Right lung (tissue), 10 donors: ENCODE measurements at places on chromosomes 11 and 22. TPM values are rescaled to one million over a fixed set of nuclear protein-coding genes. Genes with fewer than 3 reads are reported as not detected.

DNA sequence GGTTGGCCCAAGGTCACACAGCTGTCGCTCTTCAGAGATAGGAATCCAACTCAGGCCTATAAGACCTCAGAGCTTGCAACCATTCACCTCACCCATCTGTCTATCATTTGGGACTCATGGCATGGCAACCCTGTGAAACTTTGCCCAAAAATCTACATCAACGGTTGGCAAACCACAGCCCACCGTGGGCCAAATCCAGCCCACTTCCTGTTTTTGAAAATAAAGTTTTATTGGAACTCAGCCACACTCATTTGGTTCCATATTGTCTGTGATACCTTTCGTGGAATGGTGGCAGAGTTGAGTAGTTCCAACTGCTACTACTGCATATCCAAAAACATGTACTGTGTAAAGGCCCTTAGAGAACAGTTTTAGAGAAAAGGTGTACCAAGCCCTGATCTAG lies 307.8 kb downstream of the MN1 start:
- DNase-seq: no peak

DNA sequence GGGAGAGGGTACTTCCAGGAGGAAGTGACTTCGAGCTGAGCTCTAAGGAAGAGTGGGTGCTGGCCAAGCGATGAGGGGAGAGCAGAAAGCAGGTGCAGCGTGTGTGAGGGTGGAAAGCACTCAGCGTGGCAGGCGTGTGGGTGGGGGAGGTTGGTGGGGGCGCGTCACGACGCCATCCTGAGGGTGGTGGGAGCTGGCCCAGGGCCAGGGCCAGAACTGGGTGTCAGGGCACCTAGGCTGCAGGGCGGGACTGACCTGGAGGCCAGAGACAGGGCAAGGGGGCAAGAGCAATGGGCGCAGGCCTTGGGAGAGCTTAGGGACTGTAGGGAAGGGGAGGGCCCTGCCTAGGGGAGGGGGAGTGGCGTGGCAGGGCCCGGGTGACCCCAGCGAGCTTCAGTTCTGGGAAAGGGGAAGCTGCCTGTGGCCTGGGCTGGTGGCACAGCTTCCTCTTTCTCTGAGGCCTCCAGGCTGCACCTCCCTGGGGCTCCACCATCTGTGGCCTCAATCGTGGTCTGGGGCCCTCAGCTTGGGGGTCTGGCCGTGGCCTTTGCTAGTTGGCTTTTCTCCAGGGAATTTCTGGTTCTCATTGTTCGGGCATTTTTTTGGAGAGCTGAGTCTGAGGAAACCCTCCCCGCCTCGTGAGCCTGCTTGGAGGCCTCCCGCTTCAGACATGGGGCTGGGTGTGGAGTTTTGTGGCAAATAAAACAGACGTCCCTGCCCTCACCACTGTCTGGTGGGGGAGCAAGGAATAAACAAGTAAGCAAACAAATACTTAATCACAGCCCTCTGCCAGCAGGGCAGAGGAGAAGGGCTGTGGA lies 8.9 kb downstream of the RELT start:
- DNase-seq: no peak

DNA sequence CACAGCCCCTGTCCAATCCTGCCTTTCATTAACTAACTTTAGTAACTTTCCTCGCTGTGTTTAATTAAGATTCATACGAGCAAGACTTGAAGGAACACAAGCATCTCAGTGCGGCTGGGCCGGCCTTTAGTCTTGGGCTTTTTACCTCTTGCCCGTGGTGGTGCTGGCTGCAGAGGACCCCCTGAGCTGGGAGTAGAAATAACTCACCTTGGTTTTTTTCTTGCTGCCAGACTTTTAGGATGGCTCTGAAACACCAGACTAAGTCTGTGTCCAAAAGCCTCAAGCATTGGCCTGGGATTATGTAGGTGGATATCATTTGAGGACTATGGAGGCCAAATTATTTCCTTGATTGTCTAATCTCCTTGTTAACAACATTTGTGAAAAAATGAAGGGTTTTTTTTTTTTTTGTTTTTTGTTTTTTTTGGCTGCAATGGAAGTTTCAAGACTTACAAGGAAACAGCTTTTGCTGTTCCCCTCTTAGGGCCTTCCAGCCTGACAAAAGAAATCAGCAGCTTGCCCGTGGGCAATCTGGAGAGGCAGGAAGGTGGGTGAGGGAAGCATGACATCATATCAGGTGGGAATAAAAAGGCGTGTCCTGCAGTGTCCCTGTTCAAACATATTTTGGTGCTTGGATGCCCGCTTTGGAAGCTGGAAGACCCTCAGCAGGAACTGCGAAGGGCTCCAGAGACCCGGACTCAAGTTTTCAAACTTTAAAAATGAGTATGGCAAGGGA lies 44.0 kb downstream of the SMIM38 start:
- no peak for DNase-seq

GRCh38 chr11:68418648-68419047 lies 41.9 kb upstream of the PPP6R3 start:
- DNase-seq: no peak

- DNase-seq: no peak
Measured at GRCh38 chr11:75523189-75523588, 2.6 kb downstream of the GDPD5 start.

- DNase-seq: no peak
Measured at GRCh38 chr22:50622723-50623327, 5.1 kb downstream of the ARSA start.

- DNase-seq: no peak
Measured at GRCh38 chr11:8390851-8391612, 127.4 kb upstream of the LMO1 start.

GRCh38 chr11:86241956-86242535 lies 2.5 kb upstream of the EED start:
- DNase-seq: no peak

DNA sequence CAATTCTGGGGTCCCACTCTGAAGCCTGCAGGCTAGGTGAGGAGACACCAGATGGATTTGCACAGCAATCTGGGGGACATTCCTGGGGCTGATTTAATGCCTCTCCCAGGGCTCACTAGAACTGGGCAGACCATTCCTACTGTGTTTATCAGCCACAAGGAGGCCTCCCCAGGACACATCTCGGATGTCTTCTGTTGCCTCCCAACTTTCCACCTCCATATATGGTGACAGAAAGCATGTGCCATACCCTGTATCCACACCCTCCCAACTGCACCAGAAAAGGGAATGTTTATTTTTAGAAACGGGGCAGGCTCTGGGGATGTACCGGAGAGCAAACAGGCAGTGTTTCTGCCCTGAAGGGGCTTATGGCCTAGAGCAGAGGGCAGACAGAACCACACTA lies 181.8 kb downstream of the CSNK2A3 start:
- DNase-seq: no peak

- no peak for DNase-seq
Measured at GRCh38 chr11:116207019-116207418, 565.8 kb downstream of the BUD13 start.

- DNase-seq: no peak
Measured at GRCh38 chr11:24859801-24860300, 363.0 kb downstream of the LUZP2 start.

- DNase-seq: no peak
Measured at GRCh38 chr11:85485902-85486301, 141.2 kb downstream of the DLG2 start.

DNA sequence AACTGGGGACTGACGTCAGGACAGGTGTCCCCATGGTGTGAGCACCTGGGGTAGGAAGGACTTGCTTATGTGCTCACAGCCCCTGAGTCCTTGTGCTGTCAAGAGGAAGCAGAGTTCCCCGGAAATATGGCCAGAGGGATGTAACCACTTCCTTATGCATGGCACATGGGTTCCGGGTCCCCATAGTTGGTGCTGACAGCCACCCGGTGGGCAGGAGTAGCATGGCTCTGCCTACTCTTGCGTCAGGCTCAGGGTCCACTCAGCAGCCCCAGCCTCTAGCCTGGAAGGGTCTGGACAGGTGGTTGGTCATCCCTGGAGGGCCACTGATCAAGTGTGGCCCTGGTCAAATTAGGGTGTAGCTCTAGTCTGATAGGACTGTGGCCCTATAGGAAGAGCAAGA lies 42.8 kb upstream of the CCND1 start:
- no peak for DNase-seq

DNA sequence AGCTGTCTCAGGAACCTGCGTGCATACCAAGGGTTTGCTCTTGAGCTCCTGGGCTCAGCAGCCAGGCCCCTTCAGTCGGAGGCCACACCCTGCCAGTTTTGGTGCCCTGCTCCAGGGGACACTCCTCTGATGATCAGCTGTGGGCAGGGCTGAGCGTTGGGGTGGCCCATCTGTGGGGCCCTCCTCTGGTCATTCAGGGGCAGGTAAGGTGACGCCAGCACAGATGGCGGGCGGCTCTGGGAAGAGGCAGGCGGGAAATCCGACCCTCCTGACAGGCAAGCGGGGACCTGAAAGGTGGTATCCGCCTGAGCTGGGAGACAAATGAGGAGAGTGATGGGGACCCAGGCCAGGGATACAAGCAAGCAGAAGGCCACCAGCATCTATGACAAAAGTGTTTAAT lies 3.8 kb upstream of the MFNG start:
- no peak for DNase-seq

DNA sequence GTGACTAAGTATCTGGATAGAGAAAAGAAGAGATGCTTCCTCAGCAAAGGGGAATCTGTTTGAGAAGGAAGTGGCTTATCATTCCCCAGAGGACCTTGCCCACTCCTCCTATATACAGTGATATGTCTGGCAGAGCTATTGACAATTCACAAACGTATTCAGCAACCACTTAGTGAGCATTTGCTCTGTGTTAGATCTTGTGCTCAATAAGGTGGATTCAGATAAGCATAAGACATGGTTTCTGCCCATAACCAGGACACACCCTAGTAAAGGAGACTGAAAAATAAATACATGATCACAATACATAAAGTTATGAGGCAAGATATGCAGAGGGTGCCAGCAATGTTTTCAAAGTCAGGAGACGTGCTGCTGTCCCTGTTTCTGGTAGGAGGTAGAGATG lies 1.4 kb downstream of the TMEM9B start:
- DNase-seq: no peak

DNA sequence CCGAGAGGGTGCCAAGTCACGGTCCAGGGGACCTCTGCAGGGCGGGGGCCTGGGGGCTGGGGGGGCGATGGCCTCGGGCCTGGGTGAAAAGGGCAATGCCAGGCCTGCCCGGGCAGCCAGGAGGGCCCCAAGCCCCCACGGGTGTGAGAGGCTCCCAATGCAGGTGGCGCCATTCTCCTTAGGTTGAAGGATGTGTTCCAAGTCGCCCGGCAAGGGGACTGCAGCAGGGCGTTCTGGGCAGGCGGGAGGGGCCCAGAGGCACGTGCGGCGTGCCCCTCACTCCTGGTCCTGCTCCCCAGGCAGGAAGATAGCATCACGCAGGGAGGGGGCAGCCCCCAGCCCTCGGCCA lies 730 bp upstream of the TNNI2 start:
- DNase-seq: no peak

DNA sequence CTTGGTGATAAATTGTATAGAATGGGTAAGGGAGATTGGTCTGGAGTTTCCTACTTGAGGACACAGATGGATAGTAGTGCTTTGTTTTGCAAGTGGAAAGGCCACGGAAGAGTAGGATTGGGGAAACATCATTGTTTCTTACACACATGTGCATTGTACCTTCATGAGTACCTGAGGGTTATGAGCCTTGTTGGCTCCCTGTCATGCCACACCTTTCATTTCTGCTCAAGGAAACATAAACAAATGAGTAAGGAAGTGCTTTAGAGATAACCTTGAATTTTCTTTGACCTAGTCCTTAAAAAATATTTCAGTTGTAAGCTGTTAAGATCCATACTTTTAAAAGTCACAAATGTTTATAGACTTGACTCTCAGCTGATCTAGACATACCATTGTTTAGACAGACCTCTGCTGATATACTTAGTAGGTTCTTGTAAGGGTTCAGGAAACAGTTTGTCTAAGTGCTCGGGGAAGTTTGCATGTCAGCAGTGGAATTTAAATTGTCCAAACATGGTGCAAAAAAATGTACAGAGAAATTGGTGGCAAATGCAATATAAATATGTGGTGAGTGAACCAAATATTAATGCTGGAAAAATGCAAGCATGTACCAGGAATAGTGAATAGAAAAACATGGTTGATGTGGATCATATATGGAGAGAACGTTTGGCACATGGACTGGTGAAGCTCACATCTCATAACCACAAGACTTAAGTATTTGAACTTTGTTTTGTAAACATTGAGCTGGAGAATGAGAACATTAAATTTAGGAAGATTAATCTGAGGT lies 40.9 kb downstream of the GAS2 start:
- DNase-seq: no peak

GRCh38 chr22:30182350-30182745 lies 64.2 kb downstream of the LIF start:
- DNase-seq: no peak

- DNase-seq: no peak
Measured at GRCh38 chr11:121589946-121590537, 137.3 kb upstream of the SORL1-AS1 start.

GRCh38 chr22:48663297-48663696 lies 1164.4 kb downstream of the BRD1 start:
- DNase-seq: no peak

GRCh38 chr11:108592591-108593213 lies 866 bp downstream of the EXPH5 start:
- peak; percentile 12 for DNase-seq

DNA sequence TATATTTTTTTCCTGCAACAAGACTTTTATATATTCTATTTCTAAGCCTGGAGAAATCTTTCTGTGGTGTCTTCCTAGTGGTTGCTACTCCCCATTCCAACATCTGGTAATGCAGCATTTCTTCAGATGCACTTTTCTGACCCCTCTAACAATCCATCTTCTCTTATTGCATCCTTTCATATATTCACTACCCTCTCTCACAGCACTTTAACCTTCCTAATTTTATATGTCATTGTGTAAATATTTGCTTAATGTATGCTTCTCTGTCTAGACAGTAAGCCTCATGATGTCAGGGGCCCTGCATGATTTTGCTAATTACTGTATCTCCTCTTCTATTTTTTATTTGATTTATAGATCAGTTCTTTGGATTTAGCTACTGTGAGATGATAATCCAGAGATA lies 701.6 kb downstream of the KCNA4 start:
- no peak for DNase-seq

- no peak for DNase-seq
Measured at GRCh38 chr22:48098921-48099245, 1336.4 kb downstream of the TBC1D22A start.

DNA sequence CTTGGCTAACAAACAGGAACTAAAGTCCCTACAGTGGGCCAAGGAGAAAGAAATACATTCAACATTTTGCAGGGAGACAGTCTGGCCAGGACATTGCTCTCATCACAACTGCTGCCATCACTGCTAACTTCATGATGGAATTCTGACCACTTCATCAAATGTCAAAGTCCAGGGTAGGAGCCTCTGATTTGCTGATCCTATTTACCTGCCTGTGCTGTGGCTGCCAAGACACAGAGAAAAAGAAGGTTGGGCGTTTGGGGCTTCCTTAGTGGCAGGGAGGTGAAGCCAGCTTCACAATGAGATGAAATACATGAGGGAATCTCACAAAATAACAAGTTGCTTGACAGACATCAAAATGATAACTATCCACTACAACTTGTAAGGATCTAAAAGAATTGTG lies 343.9 kb upstream of the CADM1 start:
- DNase-seq: no peak

ADAMTS15 gene
- polyA plus RNA-seq: 36.0 TPM

TPP1 gene
- 70.2 TPM for polyA plus RNA-seq

CBLIF gene
- polyA plus RNA-seq: not detected

NPAS4 gene
- 0.38 TPM for polyA plus RNA-seq

PLAAT4 gene
- polyA plus RNA-seq: 6.2 TPM

PATE2 gene
- not detected for polyA plus RNA-seq

SEPTIN3 gene
- polyA plus RNA-seq: 1.4 TPM

MAPK11 gene
- 12.2 TPM for polyA plus RNA-seq

GNAZ gene
- polyA plus RNA-seq: 3.3 TPM

LMO1 gene
- polyA plus RNA-seq: not detected

FGF3 gene
- polyA plus RNA-seq: not detected

NXPE4 gene
- polyA plus RNA-seq: not detected

APOL5 gene
- not detected for polyA plus RNA-seq

ZNF214 gene
- polyA plus RNA-seq: 9.4 TPM
